SJSA1 (cell line): ENCODE measurements at places on chromosomes 13 and 19. TPM values are rescaled to one million over a fixed set of nuclear protein-coding genes. Genes with fewer than 3 reads are reported as not detected.

Gene TMEM143
- total RNA-seq: 0.38 and 3.2 TPM in 2 replicates

Gene KLHL1
- not detected in 2 replicates for total RNA-seq

Gene MICOS13
- 48.9 and 58.3 TPM in 2 replicates for total RNA-seq

Gene UHRF1
- total RNA-seq: 65.8 and 85.8 TPM in 2 replicates

Gene RPS15
- 1,442 and 2,183 TPM in 2 replicates for total RNA-seq

Gene HIPK4
- total RNA-seq: 0.08 TPM in 1 of 2 replicates, not detected in the other

Gene MPHOSPH8
- total RNA-seq: 11.8 and 14.8 TPM in 2 replicates

Gene C19orf33
- total RNA-seq: not detected in 2 replicates

Gene GPR18
- not detected in 2 replicates for total RNA-seq

Gene GNG7
- total RNA-seq: 0.03 TPM in 1 of 2 replicates, not detected in the other

Gene ZNF583
- total RNA-seq: 1.9 and 14.0 TPM in 2 replicates

Gene ADM5
- 0.58 TPM in 1 of 2 replicates, not detected in the other for total RNA-seq
